Thyroid gland (tissue), 4 donors: ENCODE measurements at places on chromosomes 11 and 22. TPM values are rescaled to one million over a fixed set of nuclear protein-coding genes. Genes with fewer than 3 reads are reported as not detected.

MFRP gene
- not detected for total RNA-seq

PHETA2 gene
- 5.5 TPM for total RNA-seq

OR51D1 gene
- total RNA-seq: not detected

GRCh38 chr11:57763568-57763967 lies 2.0 kb downstream of the CTNND1 start:
- H3K27ac ChIP-seq: peak overlapping the region; percentile 95
- DNase-seq: peak; percentile 32
- H3K36me3 ChIP-seq: no peaks in the 10 kb centered on the region
- no peaks in the 10 kb centered on the region for H3K27me3 ChIP-seq
- peak overlapping the region; percentile 41 for H3K4me3 ChIP-seq
- H3K4me1 ChIP-seq: peaks cover 15% of the 10 kb centered on the region

- peak; percentile 91 for DNase-seq
- peaks cover 87% of the 10 kb centered on the region for H3K4me1 ChIP-seq
- H3K4me3 ChIP-seq: no peak overlapping the region
Observed at GRCh38 chr11:63871962-63872799, 33.3 kb downstream of the MARK2 start.

GRCh38 chr11:63573881-63574855 lies 11.0 kb upstream of the PLAAT2 start:
- H3K4me3 ChIP-seq: no peak overlapping the region
- no peaks in the 10 kb centered on the region for H3K36me3 ChIP-seq
- DNase-seq: peak; percentile 65
- H3K27me3 ChIP-seq: no peaks in the 10 kb centered on the region
- H3K4me1 ChIP-seq: peaks cover 4% of the 10 kb centered on the region
- peak overlapping the region; percentile 37 for H3K27ac ChIP-seq

DNA sequence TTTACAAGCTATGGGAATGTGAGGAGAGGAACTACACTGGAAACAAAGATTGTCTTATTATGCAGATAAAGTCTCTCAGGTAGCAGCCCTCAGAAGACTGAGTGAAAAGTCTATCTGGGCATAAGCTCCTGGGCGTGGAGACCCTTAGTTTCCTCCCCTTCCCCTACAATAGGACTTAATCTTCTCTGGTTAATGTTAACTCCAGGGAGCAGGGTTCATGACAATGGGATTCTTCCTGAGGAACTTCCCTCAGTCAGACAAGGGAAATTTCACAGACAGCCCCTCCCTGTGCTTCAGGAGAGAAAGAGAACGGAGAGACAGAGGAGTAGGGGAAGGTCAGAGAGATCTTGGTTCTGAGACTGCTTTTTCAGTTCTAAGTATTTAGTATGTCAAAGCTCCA lies 1428.6 kb downstream of the LRRC4C start:
- no peak for DNase-seq
- no peaks in the 10 kb centered on the region for H3K36me3 ChIP-seq
- no peaks in the 10 kb centered on the region for H3K27me3 ChIP-seq
- no peak overlapping the region for H3K4me3 ChIP-seq
- no peak overlapping the region for H3K27ac ChIP-seq
- H3K4me1 ChIP-seq: peaks cover 3% of the 10 kb centered on the region

TBX10 gene
- not detected for total RNA-seq

DNA sequence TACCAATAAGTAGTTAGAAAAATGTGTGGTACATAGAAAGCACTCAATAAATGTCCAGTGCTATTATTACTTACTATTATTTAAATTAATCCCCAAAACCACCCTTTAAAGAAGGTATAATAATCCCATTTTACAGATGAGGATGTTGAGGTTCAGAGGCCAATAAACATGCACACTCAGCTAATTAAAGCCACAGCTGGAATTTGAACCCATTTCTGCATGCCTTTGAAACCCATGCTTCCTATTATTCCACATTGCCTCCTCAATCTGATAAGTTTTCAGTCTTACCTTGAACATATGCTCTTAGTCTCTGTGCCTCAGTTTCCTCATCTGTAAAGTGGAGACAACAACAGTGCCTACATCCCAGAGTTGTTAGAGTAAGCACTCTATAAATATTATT lies 52.8 kb downstream of the CCDC34 start:
- H3K36me3 ChIP-seq: no peaks in the 10 kb centered on the region
- no peaks in the 10 kb centered on the region for H3K27me3 ChIP-seq
- no peaks in the 10 kb centered on the region for H3K4me1 ChIP-seq
- no peak overlapping the region for H3K27ac ChIP-seq

GRCh38 chr22:48635816-48636215 lies 1191.9 kb downstream of the BRD1 start:
- no peak overlapping the region for H3K27ac ChIP-seq
- no peaks in the 10 kb centered on the region for H3K4me1 ChIP-seq
- no peaks in the 10 kb centered on the region for H3K27me3 ChIP-seq
- H3K4me3 ChIP-seq: no peak overlapping the region
- no peaks in the 10 kb centered on the region for H3K36me3 ChIP-seq

DERL3 gene
- total RNA-seq: 15.9 TPM

DNA sequence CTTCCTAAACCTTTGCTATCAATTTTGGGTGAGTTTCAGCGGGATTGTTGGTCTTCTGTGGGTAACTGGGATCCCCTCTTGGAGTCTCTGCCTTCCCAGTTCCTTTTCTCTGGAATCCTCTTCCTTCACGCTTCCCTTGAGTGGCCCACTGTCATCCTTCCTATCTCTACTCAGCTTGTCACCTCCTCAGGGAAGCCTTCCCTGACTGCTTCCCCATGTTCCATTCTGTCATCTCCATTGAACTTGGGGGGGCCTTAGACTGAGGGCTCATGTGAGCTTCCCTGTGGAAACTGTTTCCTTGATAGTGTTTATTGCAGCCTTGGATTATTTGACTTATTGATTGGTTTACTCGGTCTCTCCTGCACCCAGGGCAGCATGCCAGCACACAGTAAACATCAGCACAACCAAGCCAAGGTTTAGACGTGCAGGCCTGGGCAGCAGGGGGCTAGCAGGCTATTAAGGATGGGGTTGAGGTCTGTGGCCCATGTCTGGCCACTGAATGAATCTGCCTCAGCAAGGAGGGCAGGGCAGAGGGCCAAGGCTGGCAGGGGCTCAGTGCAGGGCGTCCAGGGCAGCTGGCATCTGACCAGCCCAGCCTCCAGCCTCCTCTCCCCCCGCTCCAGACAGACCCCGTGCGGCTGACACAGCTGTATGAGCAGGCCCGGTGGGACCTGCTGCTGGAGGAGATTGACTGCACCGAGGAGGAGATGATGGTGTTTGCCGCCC lies 7.2 kb downstream of the TRPT1 start:
- no peaks in the 10 kb centered on the region for H3K4me1 ChIP-seq
- no peak overlapping the region for H3K4me3 ChIP-seq
- no peak for DNase-seq
- H3K27me3 ChIP-seq: no peaks in the 10 kb centered on the region
- no peak overlapping the region for H3K27ac ChIP-seq

GRCh38 chr22:28477556-28477955 lies 202.1 kb downstream of the TTC28 start:
- H3K36me3 ChIP-seq: no peaks in the 10 kb centered on the region
- no peak overlapping the region for H3K27ac ChIP-seq
- H3K4me1 ChIP-seq: no peaks in the 10 kb centered on the region
- H3K27me3 ChIP-seq: no peaks in the 10 kb centered on the region

DNA sequence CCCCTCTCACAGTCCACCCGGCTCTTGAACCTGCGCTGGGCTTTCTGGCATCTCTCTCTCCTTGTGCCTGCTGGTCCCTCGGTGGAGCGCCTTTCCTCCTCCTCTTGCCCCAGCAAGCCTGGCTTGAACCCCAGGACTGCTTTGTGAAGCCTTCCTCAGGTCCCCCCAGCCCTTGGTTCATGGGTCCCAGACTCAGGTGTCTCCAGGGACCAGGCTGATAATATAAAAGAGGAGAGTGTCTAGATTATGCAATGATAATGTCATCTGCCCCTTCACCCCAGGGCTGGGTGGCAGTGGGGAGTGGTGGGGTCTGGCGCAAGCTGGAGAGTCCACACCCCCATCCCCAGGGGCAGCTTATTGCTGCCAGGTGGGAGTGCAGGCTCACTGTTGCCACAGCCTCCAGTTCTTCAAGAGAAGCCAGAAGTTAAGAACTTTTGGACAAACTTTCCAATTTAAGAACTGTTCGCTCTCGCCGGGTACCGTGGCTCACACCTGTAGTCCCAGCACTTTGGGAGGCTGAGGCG lies 36.6 kb upstream of the PARVG start:
- H3K4me3 ChIP-seq: no peak overlapping the region
- H3K4me1 ChIP-seq: peaks cover 38% of the 10 kb centered on the region
- no peak for DNase-seq
- no peaks in the 10 kb centered on the region for H3K36me3 ChIP-seq
- H3K27ac ChIP-seq: no peak overlapping the region

CXCR5 gene
- not detected for total RNA-seq

CHRM1 gene
- total RNA-seq: not detected

DNA sequence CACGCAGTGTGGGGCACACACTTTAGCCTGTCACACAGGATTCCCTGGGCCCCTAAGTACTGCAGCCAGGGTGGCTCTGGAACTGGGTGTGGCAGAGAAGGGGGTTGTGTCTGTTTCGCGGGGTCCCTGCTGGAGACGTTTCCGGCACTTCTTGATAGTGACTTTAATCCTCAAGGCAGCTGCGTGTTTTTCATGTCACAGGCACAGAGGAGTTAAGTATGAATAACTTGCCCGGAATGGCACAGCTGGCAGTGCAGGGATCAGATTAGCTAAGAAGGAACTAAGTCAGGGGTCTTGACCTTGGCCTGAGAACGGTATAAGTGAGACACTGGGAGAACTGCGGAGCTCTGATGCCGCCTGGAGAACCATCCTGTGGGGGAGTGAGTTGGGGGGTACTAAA lies 7.5 kb upstream of the KRTAP5-7 start:
- H3K27ac ChIP-seq: no peak overlapping the region
- DNase-seq: no peak
- no peaks in the 10 kb centered on the region for H3K4me1 ChIP-seq

TLCD5 gene
- 13.6 TPM for total RNA-seq

DNA sequence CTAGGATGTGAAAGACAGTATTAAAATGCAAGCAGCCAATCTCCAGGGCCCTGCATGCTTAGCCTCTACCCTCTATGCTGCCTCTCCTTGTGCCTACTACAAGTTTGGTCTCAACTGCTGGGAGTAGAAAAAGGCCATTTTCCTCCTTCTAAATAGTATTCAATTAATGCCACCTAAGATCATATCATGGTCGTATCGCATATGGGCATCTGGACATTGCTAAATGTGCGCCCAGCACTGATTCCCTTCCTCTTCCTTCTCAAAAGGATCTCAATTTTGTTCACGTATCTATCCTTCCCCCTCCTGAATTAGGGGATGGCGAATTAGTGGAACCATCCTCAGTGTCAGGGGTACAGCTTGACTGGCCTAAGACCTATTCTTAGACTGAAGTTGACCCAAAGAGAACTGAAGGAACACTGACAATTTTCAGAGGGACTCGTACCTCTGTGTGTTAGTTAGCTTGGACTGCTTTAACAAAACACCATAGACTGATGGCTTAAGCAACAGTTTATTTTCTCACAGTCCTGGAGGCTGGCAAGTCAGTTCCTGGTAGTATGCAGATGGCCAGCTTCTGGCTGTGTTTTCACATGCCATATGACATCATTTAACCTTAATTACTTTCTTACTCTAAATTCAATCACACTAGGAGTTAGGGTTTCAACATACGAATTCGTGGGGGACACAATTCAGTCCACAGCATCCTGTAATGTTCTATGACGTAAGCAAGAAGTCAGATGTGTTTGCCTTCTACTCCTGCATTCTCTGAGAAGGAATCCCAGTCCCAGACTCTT lies 8.5 kb upstream of the NUP50 start:
- no peaks in the 10 kb centered on the region for H3K4me1 ChIP-seq
- DNase-seq: no peak
- H3K27me3 ChIP-seq: no peaks in the 10 kb centered on the region
- no peak overlapping the region for H3K4me3 ChIP-seq

DNA sequence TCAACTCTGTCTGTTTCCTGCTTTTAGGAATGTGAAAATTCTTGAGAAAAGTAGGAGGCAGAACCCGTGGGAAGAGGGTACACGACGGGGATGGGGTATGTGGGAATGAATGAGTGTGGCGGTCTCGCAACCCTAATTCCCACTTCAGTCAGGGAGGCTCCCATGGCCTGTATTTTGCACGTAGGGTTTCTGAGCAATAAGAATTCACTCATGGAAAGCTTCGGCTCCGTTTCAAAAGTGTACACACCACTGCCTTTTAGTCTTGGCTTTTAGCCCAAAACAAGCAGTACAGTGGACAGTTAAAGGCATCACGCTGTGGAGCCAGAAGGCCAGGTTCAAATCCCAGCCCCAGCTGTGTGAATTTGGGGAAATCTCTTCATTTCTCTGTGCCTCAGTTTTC lies 116.7 kb downstream of the MN1 start:
- H3K27me3 ChIP-seq: no peaks in the 10 kb centered on the region
- peak; percentile 3 for DNase-seq
- peaks cover 6% of the 10 kb centered on the region for H3K4me1 ChIP-seq

- no peak overlapping the region for H3K27ac ChIP-seq
- peaks cover 12% of the 10 kb centered on the region for H3K4me1 ChIP-seq
- H3K36me3 ChIP-seq: no peaks in the 10 kb centered on the region
- DNase-seq: no peak
Observed at GRCh38 chr11:95795627-95796295, 5.5 kb downstream of the CEP57 start.

- H3K4me3 ChIP-seq: no peak overlapping the region
- no peaks in the 10 kb centered on the region for H3K27me3 ChIP-seq
- no peaks in the 10 kb centered on the region for H3K36me3 ChIP-seq
- no peaks in the 10 kb centered on the region for H3K4me1 ChIP-seq
Observed at GRCh38 chr22:43689356-43689755, 122.7 kb downstream of the EFCAB6 start.

DNA sequence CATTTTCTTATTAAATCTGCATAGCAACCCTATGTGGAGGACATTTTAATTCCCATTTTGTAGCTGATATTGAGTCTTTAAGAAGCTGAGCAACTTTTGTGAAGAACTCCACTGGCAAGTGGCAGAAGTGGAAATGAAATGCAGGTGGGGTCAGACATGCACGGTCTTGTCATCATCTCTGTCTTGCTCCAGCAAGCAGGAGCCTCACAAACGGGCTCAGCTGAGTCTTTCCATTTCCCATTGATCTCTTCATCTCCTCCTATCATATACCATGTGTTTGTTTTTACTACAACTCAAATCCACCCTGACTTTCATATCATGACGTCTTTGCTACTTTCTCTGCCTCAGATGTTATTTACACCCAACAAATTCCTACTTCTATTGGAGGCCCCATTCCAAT lies 97.9 kb upstream of the TENM4 start:
- H3K27me3 ChIP-seq: no peaks in the 10 kb centered on the region
- H3K4me1 ChIP-seq: no peaks in the 10 kb centered on the region
- no peak for DNase-seq
- H3K4me3 ChIP-seq: no peak overlapping the region

EP300 gene
- 146 TPM for total RNA-seq
